ENCODE measurements at places on chromosomes 4 and X. TPM values are rescaled to one million over a fixed set of nuclear protein-coding genes. Genes with fewer than 3 reads are reported as not detected.

- no peak for DNase-seq
Measured at GRCh38 chrX:12581546-12581945, 209.7 kb upstream of the PRPS2 start.

- no peak for DNase-seq
Measured at GRCh38 chrX:76454456-76454927, 27.0 kb downstream of the MAGEE1 start.

Gene QDPR
- polyA plus RNA-seq = 33.6 TPM

Gene DMP1
- 0.15 TPM for polyA plus RNA-seq

Gene C4orf50
- polyA plus RNA-seq = 0.01 TPM

Gene STBD1
- polyA plus RNA-seq = 2.0 TPM

Gene CXCL10
- polyA plus RNA-seq = 7.5 TPM
